ENCODE measurements at places on chromosomes 6 and 20.

GRCh38 chr6:144339859-144340452 lies 54.8 kb downstream of the UTRN start:
- DNase-seq: no peak

DNA sequence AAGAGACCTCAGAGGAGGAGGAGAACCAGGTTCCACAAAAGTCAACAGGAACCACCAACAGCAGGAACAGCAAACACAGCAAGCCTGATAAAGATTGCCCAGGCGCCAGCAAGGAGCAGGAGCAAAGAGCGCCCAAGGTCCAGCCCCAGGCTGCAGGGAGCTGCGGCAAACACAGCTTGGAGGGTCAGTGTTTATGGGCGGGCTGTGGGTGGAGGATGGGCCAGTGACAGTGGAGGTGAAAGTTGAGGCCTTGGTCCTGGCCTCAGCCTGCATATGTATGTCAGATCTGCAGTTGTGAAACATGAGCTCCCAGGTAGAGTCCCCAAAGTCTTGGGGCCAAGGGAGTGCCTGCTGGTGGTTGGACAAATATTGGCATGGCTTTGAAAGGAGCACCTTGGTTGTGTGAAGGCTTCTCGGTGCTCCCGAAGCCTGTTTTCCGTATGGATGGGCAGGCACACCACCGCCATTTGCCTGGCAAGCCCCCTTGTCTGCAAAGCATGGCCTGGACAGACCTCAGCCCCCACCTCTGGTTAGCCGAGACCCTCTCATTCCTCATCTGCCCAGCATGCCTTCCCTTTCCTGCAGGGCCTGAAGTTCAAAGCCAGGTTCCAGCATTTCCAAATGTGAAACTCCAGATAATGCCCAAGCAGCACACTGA lies 2.0 kb upstream of the CAPN11 start:
- DNase-seq: no peak

DNA sequence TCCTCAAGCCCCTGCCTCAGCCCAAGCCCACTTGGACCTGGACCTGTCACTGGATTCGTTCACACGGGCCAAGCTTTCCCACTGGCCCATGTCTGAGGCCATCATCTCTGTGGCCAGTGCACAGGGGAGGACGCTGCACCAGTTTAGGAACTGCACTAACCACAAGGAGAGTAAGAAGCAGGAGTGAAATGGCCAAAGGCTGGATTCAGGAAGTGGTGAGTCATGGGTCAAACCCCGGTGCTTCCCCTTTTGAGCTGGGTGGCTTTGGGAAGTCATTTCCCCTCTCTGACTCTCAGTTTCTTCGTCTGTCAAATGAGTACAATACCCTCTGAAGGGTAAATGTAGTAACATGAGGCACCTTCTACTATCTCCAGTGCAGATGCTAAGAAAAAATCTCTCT lies 87.9 kb downstream of the CD40 start:
- DNase-seq: no peak

DNA sequence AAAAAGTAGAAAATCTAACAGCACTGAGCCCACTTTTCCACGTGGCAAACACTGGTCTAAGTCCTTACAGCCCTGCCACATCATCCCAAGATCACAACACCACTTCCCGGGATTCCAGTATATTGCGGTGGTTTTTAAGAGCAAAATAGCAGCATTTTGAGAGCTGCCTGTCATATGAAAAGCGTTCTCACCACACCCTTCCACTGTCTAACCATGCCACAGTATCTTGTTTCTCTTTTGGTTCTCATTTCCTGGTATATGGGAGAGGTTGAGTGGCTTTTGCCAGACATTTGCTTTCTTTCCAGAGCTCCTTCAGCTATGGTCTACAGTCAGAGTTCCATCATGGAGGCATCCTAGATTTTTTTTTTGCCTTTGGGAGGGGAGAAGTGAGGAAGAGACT lies 243.0 kb downstream of the TSHZ2 start:
- no peak for DNase-seq

DNA sequence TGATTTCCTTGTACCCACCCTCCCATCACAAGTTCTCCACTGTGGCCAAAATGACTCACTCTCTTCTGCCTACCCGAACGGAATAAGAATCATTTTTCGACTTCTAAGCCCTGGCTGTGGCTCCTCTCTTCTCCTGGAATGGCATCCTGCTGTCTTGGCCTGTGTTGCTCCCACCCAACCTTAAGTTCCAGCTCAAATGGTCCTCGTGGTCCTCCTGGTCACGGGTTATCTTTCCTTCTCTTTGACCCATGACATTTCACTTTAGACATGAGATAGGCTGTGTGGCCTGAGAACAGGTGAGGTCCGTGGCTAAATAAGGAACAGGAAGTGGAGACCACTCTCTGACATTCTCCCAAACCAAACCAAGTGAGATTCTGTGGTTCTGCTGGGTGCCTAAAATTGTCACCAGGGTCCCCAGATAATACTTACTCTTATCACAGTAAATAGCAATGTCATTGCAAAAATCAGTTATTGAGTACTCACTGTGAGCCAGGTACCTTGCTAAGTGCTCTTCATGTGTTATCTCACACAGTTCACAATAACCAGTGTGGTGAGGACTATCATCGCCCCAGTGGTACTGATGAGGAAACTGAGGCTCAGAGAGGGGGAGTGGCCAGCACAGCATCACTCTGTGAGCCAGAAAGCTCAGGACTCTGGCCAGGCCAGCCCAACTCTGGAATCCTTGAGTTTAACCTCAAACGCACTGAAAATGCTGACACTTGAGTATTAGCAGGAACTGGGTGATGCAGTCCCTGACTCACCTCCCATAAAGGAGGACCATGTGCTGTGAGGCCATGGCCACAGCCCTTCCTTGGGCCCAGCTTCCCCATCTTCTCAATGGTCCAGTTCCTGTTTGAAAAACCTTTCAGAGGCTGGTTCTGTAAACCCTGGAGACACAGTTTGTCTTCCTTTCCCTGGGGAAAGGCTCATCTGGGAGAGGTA lies 74.8 kb upstream of the SIRPA start:
- DNase-seq: no peak

- no peak for DNase-seq
Measured at GRCh38 chr6:82363428-82364086, at the start of gene TPBG. Gene TPBG, plus strand, starts transcription at chr6:82363817. Its CDS starts 1,145 bp downstream, at chr6:82364962.

GRCh38 chr20:11136691-11137090 lies 462.9 kb upstream of the JAG1 start:
- DNase-seq: no peak

- no peak for DNase-seq
Measured at GRCh38 chr6:113318575-113318917, 538.6 kb upstream of the MARCKS start.

- DNase-seq: peak; percentile 67
Measured at GRCh38 chr20:53582574-53583351, 10.9 kb downstream of the ZNF217 start.

- DNase-seq: no peak
Measured at GRCh38 chr20:23776067-23776771, 25.5 kb upstream of the CST1 start.

- DNase-seq: no peak
Measured at GRCh38 chr6:130320908-130321307, 44.9 kb upstream of the TMEM200A start.

GRCh38 chr6:161235776-161236633 lies 37.9 kb downstream of the AGPAT4 start:
- no peak for DNase-seq

GRCh38 chr6:33289784-33290315 lies 449 bp downstream of the PFDN6 start:
- DNase-seq: no peak

DNA sequence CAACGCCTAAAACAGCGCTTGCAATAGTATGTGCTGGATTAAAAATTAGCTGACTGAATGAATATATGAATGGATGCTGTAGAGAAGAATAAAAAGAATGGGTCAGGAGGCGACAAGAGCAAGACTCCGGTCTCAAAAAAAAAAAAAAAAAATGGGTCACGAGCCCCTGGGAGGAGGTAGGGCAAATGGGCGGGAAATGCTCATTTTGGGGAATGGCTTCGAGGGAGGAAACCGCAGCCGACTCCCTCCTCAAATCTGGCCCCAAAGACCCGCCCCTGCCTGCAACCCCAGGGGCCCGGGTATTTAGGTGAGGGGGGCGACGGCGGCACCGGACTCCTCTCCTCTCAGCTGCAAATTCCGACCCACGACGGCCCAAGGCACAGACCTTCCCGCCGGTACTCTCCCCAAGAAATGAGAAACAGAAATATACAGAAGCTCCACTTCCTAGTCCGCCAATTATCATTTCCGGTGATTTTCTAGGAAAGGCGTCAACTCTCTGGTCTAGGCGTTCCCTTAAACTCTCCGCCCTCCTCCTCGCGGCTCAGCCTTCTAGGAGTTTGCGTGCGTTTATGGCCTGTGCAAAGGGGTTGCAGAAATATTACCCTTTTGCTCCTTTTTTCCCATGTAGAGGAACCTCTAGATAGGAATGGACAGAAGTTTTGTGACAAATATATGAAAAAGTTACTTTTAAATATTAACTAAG lies at the start of gene ZNF311:
Gene ZNF311 (minus strand): TSS at position 133 of the 703 bp plus-strand sequence. CDS start 1,361 bp downstream, outside the sequence.
- DNase-seq: no peak

DNA sequence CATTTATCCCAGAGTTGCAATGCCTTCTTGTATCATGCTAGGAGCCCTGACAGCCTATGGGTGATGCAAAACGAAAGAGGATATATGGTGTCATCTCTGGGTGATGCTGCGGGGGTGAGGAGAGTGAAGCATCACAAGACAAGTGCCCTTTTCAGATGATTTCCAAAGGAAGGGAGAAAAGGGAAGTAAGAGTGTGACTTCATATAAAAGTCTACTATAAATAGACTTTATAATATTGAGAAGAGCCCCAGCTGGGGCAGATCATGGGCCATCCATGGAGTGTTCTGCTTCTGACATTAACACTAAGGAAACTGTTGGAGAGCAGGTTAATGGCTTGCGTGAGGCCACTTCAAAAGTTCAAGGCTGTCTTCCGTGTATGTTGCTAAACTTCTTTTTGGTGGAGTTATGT lies 4.4 kb downstream of the CD83 start:
- no peak for DNase-seq

GRCh38 chr6:101931766-101932165 lies 538.3 kb downstream of the GRIK2 start:
- DNase-seq: no peak

DNA sequence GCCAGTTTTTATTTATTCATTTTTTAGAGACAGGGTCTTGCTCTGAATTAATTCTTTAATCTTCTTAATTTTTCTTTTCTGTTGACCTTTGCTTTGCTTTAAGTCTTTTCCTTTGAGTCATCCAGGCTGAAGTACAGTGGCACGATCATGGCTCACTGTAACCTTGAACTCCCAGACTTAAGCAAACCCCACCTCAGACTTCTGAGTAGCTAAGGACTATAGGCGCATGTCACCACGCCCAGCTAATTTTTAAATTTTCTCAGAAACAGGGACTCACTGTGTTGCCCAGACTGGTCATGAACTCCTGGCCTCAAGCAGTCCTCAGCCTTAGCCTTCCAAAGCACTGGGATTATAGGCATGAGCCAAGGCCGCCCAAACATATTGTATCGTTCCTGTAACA lies 71.3 kb upstream of the GNRH2 start:
- peak; percentile 50 for DNase-seq

- DNase-seq: no peak
Measured at GRCh38 chr6:143793280-143793619, 49.9 kb upstream of the LTV1 start.

GRCh38 chr20:62277253-62277652 lies 25.5 kb upstream of the ADRM1 start:
- no peak for DNase-seq

- no peak for DNase-seq
Measured at GRCh38 chr20:17497821-17498580, 33.2 kb downstream of the BFSP1 start.

DNA sequence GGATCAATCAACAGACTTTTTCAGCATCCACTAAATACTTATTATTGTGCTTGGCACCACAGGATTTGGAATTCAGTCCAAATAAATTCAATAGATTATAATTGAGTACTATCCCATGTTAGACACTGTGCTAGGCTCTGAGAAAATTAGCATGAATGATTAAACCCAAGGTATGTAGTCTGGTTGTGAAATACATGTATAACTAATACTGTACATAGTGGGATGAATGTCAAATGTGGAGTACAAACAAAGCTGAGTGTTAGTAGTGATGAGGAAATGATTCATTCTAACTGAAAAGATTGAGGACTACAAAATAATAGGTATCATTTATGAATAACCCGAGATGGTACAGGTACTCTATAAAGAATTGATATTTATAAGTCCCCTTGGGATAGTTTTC lies 111.9 kb upstream of the FLRT3 start:
- DNase-seq: peak; percentile 89

- no peak for DNase-seq
Measured at GRCh38 chr6:152983637-152984512, 1.0 kb upstream of the FBXO5 start.

DNA sequence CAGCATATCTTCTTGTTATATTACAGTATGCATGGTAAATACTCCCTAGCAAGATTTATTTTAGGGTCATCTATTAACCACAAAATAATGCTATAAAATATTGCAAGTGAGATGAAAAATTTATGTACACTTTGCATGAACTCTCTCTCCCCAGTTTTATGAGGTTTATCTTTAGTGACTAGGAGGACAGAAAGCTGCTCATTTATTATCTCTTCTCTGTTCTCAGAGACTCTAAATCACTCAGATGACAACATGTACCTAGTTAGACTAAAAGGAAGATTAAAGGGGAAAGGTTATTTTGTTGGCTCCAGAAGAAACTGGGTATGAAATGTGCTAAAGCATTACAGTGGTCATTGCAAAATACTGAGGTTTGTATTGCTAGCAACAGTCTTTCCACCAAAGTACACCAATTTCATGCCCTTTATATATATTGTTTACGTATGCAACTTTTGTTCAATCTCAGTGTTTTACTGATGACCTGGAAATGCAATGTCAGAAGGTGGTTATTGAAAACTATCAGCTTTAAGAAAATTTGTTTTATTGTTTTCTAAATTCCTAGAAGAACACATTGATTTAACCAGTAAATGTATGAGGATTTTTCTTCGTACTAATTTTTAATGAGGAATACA lies 11.8 kb downstream of the RFX6 start:
- no peak for DNase-seq

GRCh38 chr6:26172608-26172968 lies 85.4 kb downstream of the HFE start:
- no peak for DNase-seq

GRCh38 chr6:85127168-85127498 lies 322.8 kb upstream of the NT5E start:
- DNase-seq: no peak

GRCh38 chr6:89138173-89138572 lies 7.7 kb upstream of the PM20D2 start:
- no peak for DNase-seq

DNA sequence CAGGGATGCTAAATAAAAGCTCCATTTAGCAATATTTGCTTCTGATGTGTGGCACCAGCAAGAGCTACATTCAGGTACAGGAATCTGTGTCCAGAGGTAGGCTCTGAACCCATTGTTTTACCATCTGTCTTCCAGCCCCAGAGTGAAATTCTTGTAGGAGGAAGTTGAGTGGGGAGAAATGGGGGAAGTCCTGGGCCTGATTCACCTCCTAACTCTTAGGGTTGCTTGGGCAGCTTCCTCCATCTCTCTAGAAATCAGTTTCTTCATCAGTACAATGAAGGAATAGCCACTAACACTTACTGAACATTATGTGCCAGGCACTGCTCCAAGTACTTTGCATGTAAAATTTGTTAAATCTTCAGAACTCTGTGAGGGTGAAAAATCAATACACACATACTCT lies 35.1 kb upstream of the TSPYL1 start:
- DNase-seq: no peak

- DNase-seq: no peak
Measured at GRCh38 chr6:162683135-162683534, 44.4 kb downstream of the PRKN start.

Data from retinal pigment epithelial cell (primary cell).